ENCODE measurements at places on chromosomes 6 and 20.

- no peak for DNase-seq
These were observed 4.0 kb downstream of the PHF10 start for GRCh38 chr6:169720207-169720855.

DNA sequence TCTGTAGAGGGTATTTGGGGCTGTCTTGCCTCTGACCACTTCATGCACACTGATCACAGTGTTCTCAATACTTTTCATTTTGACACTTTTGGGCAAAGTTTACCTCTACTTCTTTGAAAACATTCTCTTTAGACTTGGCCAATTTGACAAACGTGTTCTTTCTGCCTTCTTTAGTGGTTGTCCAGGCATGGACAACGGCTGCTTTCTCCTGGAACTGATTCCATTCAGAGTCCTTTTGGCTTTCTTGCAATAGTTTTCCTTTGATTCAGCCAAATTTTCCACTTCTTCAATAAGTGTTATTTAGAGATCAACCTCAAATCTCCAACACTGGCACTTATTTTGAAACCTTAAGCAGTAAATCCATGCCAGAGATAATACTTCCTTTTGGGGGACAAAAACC lies 6.7 kb upstream of the CST9 start:
- DNase-seq, result no peak

DNA sequence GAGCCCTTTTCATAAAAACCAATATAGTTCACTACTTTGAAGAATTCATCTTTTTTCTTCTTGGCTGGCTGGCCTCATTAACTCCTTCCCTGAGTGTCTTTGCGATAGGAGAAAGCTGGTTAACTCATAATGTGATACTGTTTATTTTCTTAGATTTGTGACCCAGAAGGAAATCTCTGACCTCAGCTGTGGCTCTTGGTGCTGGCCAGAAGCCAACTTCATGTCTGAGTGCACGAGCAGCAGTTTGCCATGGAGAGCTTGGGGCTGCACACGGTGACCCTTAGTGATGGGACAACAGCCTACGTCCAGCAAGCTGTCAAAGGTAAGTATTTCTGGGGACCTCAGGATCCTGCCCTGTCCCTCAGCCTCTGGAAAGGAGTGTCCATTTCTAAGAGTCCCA lies 16.7 kb upstream of the DEF6 start:
- DNase-seq, result no peak

DNA sequence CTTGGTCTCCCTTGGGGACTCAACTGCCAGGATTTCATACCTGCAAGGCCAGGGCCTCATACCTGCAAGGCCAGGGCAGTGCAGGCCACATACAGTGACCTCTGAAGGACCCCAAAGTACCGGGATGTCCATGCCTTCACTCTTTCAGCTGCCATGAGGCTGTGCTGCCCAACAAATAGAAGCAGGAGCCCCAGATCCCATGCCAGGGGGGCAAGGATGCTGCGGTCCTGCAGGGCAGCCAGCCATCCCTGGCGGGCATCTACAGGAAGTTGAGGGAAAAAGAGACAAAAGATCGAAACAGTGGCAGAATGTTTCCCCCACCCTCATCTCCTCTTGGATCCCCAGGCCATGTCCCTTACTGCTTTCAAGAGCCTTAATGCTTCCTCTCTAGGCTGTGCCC lies 799 bp downstream of the NRM start:
- DNase-seq, result no peak

DNA sequence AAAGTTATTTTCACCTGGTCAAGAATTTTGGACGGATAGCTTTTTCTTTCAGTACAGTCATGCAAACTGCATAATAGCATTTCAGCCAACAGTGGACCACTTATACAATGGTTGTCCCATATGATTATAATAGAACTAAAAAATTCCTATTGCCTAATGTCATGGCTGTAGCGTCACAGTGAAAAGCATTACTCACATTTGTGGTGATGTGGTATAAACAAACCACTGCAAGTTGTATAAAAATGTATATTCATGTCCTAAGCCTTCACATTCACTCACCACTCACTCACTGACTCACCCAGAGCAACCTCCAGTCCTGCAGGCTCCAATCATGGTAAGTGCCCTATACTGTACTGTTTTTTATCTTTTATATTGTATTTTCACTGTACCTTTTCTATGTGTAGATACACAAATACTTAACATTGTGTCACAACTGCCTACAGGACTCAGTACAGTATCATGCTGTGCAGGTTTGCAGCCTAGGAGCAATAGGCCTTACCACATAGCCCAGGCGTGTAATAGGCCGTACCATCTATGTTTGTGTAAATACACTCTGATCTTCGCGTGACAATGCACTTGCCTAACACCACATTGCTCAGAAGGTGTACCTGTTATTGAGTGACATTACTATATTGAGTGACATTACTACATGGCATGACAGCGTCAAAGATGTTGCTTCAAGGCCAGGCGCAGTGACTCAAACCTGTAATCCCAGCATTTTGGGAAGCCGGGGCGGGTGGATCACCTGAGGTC lies 17.9 kb downstream of the ABHD12 start:
- no peak for DNase-seq

- no peak for DNase-seq
These were observed 114.3 kb upstream of the JAG1 start for GRCh38 chr20:10788055-10788454.

DNA sequence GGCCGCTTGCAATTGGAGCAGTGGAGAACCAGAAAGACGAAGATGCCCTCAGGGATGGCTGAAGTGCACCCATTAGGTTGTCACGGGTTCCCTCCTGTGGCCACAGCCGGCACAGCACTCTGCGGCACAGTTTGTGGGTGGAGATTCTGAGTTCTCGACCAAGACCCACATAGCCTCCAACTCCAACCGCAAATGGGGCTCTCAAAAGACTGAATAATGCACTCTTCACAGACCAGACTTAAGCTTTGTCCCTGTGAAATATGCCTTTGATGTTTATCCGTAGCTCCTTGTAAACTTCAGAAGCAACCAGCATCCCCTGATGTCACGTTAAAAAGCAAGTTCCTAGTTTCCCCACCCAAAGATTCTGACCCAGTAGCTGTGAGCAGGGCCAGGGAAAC lies 934 bp upstream of the CST9 start:
- DNase-seq, result no peak

GRCh38 chr6:166586424-166587156 lies at the start of gene RAMACL:
Gene RAMACL (minus strand): TSS chr6:166586678. CDS start chr6:166586477, 201 bp downstream.
- no peak for DNase-seq
